ENCODE measurements at places on chromosomes 2 and 18. TPM values are rescaled to one million over a fixed set of nuclear protein-coding genes. Genes with fewer than 3 reads are reported as not detected.

The TGFA gene
- total RNA-seq, result 2.1 TPM

DNA sequence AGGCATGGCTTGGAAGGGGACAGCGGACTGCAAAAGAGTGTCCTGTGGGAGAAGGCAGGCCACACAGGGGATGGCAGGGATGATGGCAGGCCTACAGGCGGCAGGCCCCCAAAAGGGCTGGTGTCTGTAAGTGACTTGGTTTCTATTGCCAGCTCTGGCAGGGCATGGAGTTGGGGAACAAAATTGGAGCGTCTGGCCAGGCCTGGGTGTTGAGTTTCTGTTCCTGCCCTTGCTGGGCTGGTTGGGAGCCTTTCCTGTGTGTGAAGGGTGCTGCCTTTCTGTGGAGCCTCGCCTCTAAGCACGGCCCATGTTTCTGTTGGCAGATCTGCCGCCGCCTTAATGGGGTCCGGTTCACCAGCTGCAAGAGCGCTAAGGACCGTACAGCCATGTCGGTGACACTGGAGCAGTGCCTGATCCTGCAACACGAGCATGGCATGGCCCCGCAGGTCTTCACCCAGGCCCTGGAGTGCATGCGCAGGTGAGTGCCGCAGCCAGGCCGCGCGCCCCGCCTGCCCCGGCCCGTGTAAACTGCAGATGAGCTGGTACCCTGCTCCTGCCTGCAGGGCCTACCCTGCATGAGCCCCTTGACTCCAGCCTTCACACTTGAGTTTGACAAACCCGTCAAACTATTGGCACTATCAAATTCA, 31.5 kb downstream of the COA5 start:
- no peak for DNase-seq

- DNase-seq, result no peak
Measured at GRCh38 chr2:5758346-5758745, 66.2 kb downstream of the SOX11 start.

- DNase-seq, result no peak
Measured at GRCh38 chr2:41535575-41535974, 512.2 kb upstream of the PKDCC start.

All from Right ventricle myocardium superior (tissue), 1 donor.